ENCODE measurements at places on chromosomes 3 and 15.

GRCh38 chr15:45169608-45170480 is 17.9 kb downstream of the SHF start:
- DNase-seq, result no peak

GRCh38 chr3:76698136-76698706 is 341.7 kb upstream of the ROBO2 start:
- DNase-seq, result no peak

GRCh38 chr3:18237251-18238005 is 187.7 kb downstream of the SATB1 start:
- DNase-seq, result no peak

DNA sequence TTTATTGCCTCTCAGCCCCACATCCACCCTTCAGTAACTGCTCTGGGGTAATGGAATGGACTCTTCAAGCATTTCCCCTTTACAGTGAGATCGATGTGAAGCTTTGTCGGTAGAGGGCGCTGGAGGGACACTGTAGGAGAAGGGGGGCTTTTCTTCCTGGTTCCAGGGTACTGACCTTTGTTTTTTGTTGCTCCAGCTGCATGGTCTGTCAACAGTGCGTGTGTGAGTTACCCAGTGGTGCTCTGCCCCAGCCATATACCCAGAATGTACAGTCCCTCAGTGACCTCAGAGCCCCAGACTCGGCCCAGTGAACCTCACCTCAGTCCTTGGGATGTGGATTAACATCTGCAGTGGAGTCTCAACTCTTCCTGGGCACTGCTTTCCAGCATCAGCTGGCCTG is 180.3 kb upstream of the TSC22D2 start:
- peak; percentile 74 for DNase-seq

DNA sequence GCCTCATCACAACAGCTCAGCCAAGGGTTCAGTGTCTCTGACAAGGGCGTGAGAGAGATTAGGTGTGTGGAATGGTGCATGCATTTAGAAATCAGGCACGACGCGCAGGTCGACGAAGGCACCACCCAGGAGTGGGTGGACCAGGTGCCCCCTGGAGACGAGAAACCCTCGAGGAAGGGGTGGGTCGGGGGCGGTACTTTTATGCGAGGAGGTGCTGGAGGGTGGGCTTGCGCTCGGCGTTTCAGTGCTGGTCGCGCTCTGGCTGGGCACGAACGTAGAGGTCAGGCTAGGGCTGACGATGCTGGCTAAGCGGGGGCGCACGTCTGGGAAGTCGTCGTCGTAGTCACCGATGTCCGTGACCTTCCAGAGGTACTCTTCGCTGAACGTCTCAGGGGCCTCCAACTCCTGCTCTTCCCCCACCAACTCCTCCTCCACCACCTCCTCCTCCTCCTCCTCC is 393 bp downstream of the ERICH6 start:
- DNase-seq, result no peak

DNA sequence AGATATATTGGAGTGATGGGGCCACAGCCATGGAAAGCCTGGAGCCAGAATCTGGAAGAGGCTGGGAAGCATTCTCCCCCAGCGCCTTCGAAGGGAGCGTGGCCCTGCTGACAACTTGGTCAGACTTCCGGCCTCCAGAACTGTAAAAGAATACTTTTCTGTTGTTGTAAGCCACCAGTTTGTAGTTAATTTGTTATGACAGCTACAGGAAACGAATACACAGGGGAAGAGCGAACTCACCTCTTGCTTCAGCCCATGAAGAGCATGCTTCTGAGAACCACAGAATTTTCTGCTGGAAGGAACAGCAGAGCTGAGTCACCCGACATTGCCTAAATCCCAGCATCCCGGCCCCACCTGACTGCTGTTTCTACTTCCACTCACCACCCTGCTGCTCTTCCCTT is 501.7 kb downstream of the SHQ1 start:
- DNase-seq, result no peak

DNA sequence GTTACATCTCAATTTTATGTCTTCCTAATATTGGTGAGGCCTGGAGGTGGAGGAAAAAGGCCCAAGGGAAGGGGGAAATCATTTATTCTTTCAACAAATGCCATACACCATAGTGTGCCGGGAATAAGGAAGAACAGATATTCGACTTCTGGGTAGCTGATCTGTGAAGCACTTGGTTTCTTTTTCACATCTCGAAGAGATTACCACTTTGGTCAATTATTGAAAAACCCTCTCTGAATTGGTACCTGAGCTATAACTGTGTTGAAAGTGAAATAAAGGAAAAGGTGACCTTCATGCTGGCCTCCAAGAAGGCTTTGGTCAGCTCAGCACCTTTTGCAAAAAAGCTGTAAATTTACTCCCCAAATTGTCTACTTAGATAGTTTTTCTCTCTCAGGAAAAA is 14.2 kb upstream of the MB21D2 start:
- DNase-seq, result no peak

GRCh38 chr3:148079370-148079769 is 618.3 kb upstream of the AGTR1 start:
- no peak for DNase-seq

GRCh38 chr15:78177447-78177873 is 28.3 kb downstream of the IDH3A start:
- DNase-seq, result peak; percentile 36

GRCh38 chr3:45647148-45647619 is 42.0 kb upstream of the SACM1L start:
- DNase-seq, result peak; percentile 19

DNA sequence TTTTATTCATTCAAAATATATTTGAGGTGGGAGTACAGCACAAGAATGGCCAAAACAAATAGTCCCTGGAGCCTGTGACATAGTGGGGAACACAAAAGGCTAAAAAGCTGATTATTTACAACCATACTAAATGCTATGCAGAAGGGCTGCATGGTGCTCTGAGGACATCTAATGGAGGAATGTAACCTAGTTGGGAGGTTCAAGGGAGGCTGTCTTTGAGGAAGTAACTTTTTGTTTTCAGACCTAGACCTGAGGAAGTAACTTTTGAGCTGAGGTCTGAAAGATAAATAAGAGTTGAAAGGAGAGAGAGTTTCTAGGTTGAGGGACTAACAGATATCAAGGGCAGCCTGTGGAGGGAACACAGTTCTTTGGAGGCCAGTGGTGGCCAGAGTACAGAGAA is 34.8 kb upstream of the RASA2 start:
- peak; percentile 30 for DNase-seq

GRCh38 chr3:9703240-9703639 is 393 bp upstream of the CPNE9 start:
- DNase-seq, result no peak

GRCh38 chr15:82677720-82678323 is 30.7 kb upstream of the CPEB1 start:
- no peak for DNase-seq

- peak; percentile 48 for DNase-seq
These were observed 542 bp upstream of the MEIS2 start for GRCh38 chr15:37100966-37101215.

- DNase-seq, result no peak
These were observed 489.8 kb upstream of the PROK2 start for GRCh38 chr3:72274493-72275330.

DNA sequence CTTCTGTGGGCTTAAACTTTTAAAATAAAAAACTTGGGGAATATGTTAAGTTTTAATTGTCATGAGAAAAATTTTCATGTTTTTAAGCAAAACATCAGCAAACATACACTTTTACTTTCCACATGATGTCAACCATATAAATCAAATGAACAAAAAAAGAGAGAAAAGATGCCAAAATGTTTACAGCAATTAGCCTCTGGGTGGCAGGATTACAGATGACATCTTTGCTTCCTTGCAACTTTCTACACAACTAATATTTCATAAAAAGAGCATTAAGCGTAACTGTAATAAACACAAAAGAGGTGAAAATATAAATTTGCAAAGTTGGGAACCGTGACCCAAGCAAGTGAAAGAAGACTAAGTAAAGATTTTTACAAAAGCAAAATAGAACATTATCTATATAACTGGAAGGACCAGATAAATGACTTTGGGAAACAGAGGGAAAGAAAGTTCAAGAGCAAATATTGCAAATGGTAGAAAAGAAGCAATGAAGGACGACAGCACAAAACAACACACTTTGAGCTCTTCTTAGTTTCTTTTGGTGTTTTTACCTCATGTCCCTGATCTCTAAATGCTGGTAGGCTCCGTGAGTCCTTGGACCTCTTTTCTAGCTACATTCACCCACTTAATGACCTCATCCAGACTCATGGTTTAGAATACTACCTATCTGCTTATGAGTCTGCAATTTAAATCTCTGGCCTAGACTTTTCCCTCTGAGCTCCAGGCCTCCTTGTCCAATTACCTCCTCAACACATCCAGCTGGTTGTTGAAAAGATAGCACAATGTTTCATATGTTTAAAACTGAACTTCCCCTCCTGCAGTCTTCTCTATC is 9.4 kb downstream of the TP53BP1 start:
- no peak for DNase-seq

DNA sequence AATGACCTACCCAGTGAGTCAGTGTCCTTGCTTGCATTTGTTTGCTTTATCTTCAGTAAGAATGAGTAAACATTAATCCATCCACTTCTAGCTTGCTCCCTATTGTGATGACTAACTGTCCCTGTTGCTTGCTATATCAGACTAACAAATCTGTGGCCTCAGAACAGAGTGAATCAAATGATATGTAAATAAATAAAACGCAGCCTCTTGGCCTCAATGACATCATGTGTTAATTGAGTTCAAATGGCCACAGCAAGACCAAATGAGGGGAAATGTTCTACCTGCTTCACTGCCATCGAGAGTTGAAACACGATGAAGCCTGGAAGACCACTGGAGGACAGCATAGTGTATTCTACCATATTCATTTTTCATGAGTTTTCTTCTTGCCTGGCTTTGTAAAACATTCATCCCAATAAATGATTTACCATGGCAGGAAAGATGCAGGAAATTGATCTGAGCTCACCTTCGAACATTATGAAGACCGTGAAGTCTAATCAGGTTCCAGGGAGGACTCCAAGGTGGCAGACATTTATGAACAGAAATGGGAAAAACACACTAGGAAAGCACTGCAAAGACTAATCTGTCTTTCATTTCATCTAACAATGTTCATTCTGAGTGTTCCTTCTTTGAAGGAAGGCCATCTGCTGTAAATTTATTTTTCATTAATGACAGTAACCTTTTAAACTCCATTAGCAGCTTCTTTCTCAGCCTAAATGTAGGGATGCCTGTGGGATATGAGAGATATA is 1144.5 kb downstream of the TUSC7 start:
- peak; percentile 70 for DNase-seq

- no peak for DNase-seq
These were observed 82.8 kb upstream of the CDV3 start for GRCh38 chr3:133490468-133491351.

DNA sequence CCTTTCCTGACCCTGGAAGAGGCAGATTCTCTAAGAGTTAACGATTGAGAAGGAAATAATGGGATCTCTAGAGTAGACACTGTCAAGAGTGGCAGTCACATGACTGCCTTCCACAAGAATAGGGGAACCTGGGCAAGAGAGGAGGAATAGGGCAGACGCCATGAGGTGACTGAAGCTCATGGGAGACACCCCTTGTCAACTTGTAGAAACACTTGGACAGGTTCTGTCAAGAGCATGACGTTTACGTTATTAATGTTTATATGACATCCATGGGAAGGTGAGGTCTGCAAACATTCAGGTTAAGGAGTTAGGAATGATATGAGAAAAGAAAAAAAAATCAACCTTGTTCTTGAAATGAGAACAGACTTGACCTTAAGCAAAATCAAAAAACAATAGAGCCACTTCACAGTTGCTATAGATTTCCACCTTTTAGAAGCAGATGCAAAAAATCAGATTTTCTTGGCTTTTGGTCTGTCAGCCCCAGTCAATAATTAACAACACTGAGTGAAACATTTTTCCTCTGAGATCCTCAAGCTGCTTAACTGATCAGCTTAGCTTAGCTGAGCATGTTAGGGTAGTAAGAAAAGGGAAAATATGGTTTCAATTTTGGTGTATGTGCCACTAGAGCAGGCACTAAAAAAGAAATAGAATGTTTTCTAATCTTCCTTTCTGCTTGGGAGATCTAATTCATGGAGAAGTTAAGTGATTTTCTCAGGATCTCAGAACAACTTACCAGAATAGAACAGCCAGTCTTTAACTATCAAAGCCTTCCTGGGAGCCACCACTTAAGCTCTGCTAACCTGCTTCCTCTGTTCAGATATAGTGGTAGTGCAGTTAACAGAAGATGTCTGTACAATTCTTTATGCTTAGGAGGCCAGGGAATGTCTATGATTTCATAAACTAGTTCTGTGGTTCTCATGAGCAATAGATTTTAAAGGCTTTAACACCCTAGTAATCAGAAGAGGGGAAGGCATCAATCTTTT is 116.9 kb downstream of the B3GALNT1 start:
- DNase-seq, result no peak

- DNase-seq, result no peak
These were observed 11.3 kb downstream of the MITF start for GRCh38 chr3:69750549-69750948.

DNA sequence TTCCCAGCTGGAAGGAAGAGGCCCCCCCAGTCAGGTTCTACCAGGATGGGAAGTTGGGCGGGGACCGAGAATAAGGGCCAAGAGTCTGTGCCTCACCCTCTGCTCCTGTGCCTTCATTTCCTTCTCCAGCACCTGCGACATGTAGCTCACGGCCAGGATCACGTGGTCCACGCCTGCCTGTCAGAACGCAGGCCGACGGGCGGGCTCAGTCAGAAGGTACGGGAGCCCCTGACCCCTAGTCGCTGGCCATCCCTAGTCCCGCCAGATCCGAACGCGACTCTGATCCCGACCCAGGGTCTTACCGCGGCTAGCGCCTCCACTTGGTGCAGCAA is 489 bp downstream of the GMPPB start:
- DNase-seq, result peak; percentile 23

DNA sequence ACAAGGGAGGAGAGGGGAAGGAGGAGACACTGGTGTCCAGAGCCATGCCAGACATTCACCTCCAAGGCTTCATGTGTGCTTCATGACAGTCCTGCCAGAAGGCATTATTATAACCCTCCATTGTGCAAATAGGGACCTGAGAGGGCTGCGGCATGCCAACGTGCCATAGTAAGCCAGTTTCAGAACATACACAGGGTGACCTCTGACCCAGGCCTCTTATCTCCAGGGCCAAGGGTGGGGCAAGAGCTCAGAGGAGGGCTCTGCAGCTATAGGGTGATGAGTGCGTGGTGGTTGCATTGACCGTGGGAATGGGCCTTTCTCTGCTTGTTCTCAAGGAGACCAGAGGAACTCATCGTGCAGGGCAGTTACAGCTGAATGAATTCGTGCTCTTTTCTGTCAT is 9.7 kb upstream of the ACSBG1 start:
- no peak for DNase-seq

GRCh38 chr3:42013691-42014457 is 52.0 kb upstream of the ULK4 start:
- DNase-seq, result peak; percentile 8

- no peak for DNase-seq
These were observed 171.7 kb downstream of the PGPEP1L start for GRCh38 chr15:98835876-98836275.

Measured in SHP77 (cell line).